Activated CD4-positive, CD25-positive, alpha-beta regulatory T cell (primary cell): ENCODE measurements at places on chromosomes 12 and 14.

DNA sequence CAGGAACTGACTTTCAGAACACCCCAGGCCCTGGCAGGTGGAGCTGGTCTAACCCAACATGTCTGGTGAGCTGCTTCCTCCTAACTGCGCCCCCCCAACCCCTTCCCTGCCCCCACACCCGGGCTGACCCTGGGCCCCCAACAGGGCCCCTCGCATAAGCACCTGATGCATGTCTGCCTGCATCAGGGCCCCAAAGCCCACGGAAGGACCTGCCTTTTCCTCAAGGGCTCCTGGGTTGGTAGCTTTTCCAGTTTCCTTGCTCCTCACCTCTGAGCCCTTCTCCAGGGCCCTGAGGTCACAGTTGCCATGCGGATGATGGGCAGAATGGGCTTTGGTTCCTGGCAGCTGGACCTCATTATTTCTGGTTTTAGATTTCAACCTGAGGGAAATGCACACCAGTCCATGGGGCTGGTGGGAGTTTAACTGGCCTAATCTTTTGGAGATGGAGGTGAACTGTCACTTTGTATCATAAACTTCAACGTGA is 18.5 kb downstream of the TESC start:
- DNase-seq = no peak

DNA sequence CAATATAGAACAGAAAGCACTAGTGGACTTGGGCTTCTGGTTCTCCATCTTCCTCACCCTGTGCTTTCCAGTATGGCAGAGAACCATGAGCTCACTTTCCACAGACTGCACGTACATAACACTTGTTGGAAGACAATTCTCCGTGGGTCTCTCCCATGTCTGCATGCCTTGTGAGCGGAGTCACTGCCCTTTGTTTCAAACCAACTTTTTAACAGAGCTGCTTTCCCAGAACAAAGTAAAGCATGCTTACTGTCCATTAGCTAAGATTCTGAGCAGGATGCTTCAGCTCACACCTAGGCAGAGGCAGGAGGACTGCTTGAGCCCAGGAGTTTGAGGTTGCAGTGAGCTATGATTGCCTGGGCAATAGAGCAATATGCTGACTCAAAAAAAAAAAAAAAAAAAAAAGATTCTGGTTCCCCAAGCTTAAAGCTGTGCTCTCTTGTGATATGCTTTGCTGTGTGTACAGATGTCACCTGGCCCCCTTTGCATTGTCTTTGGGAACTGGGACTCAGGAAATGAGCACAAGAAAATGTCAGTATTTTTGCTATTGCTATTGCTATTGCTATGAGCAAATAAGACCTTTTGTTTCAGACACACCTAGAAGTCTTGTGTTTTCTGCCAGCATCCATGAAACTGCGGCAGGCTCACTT is 54.6 kb upstream of the PTGR2 start:
- no peak for DNase-seq

DNA sequence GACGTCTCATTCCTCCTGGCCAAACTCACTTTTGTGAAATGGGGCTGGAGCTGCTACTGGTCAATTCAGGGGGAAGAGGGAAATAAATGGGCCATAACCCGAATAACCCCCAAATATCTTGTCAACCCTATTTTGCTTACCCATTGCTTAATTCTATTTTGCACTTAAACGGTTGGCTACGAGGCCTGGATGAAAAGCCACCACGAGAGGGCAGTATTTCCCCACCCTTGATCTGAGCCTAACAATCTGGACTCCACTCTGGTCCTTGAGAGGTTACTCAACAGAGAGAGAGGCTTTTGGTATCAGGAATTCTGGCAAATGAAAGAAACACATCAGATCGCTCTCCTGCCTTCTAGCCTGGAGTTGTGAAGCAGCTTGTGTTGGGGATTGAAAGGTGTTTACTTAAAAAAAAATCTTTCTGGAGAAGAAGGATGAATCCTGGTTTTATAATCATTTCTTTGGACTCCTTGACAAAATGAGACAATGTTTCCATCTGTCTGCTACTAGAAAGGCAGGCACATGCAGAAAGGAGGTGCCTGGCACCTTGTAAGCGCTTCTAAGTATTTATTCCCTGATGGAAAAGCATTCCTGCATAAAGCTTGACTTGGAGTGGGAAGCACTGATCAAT is 22.4 kb upstream of the FBXO21 start:
- peak; percentile 28 for DNase-seq

DNA sequence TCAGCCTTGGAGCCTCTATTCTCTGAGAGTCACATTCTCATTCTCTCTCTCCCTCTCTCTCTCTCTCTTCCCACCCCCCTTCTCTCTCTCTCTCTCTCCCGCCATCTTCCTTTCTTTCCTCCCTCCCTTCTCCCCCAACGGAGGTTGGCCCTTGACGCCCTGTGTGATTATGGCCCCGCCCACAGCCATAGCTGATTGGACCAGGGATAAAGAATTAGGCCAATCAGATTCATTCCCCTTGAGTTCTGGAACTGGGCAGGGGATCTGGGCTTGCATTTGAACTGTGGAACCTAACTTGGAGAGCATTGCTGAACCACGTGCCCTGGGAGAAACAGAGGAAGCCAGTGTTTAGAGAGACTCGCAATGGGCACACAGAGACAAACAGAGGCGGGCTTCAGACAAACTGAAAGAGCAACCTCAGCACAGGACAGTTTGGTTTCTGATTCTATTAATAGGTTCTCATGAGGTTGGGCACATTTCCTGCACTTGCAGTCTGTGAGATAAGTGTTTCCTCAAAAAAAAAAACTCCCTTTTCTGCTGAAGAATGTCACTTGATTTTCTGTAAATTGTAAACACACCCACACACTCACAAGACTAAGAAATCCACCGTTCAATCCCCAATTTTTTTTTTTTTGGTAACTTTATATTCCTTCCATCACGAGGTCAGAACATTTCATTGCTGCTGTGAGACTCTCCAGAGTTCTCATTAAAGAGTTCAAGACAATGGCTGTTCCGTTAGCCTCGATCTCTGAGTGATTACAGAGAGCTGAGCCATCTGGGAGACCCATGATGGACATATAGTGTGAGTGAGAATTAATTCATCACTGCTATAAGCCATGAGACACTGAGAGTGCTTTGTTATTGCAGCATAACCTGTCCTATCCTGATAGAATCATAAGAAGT is 3.5 kb upstream of the P2RX7 start:
- peak; percentile 47 for DNase-seq

GRCh38 chr14:69666112-69666511 is 54.7 kb downstream of the SUSD6 start:
- no peak for DNase-seq

DNA sequence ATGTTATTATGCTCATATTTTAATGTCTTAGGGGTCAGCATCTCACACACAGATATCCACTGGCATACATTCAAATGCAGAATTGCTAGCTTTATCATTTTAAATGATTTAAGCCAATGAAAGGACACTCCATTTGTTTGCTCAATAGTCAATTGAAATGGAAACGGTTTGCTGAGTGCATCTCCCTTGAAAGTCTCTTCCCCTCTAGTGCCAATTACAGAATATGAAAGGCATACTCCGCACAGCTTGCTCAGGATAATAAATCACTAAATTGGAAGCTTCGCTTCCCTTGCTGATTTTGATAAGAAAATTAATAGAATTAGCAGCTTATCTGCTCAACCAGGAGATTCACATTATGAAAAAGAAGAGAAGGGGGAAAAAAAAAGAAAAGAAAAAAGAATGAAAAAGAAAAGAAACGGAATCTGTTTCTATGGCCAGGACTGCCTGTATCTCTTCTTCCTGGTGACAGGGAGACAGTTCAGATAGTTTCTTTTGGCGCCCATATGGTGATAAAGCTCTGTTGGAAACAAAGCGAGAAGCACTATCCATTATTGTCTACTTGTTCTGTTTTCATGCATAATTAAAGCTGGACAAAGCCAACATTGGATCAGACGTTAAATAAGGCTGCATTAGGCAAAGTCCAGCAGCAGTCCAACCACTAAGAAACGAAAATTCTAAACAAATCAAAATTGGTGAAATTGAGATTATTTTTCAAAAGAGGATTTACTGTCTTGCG is 225.0 kb downstream of the GXYLT1 start:
- no peak for DNase-seq
